CD4-positive, alpha-beta memory T cell (primary cell): ENCODE measurements at places on chromosomes 6 and 20.

- DNase-seq, result no peak
Measured at GRCh38 chr6:170183521-170183920, 107.4 kb downstream of the DLL1 start.

GRCh38 chr6:113651120-113651519 is 206.0 kb upstream of the MARCKS start:
- DNase-seq, result no peak

GRCh38 chr6:147248859-147249258 is 44.6 kb downstream of the STXBP5 start:
- no peak for DNase-seq

DNA sequence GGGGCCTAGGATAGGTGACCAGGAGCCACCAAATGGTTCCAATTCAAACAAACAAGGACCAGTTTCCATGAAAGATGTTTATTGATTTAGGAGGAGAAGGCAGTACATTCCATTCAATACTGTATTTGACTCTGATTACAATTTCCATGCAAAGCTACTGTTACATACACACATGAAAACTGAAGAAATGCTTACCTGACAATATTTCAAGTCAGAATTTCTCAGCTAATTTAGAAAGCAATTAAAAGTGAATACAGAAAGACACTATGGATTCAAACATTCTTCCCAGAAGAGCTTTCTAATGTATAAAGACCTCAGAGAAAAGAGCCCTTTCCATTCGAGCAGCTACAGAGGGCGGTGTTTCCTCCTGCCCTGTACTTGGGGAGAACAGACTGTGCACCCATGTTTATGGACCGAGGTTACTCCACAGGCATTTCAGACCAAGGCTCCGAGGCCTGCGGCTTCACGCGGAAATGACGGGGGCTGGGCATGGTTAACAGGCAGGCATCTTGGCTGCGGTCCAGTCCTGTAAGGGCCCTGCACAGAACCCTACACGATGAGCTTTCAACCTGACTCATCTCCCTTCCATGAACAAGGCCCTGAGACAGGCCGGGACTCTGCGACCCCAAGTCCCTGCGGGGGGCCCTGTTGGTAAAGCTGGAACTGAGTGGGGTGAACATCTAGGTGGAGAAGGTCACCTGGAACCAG is 25.7 kb upstream of the TCFL5 start:
- peak; percentile 29 for DNase-seq

DNA sequence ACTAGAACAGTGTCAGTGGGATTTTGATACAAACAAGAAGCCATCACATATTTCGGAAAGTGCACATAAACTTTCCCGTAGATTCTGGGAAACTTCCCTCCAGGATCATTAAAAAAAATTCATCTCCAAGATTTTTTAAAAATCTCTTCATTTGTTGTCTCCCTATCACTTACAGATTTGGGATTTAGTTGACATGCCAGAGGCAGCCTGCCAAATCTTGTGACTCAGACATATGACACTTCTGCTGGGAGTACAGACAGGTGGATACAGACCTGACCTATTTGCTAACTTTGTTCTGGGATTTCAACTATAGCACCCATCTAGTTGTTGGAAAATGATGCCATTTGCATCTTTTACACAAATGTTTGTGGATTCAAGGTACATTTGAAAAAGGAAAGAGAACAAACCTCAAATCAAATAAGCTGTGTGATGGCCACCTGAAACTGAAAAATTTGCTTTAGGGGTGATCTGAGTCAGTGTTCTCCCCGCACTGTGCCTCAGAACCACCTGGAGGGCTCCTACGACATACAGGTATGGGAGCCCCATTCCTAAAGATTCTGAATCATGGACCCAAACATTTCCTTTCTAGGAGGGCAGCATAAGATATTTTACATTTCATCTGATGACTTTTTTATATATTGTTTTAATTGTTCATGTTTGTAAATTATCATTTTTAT is 21.9 kb upstream of the CD2AP start:
- DNase-seq, result no peak

DNA sequence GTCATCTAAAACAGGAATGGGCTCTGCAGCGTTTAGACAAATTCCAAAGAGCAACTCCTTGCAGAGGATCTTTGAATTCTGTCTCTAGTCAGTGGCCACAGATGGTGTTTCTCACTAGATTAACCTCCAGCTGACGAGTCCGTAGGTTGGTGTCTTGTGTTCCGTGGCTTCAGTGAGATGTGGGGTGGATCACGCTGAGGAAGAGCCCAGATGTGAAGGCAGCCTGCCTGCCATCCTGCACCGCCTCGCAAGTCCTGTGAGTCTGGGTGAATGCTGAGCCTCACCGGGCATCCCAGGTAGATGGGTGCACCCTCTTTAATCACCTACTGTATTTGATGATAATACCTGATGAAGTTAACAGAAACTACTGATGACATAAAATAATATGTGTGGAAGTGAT is 70.4 kb downstream of the THBS2 start:
- DNase-seq, result no peak
